Central memory CD4-positive, alpha-beta T cell (primary cell): ENCODE measurements at places on chromosomes 3 and 15.

DNA sequence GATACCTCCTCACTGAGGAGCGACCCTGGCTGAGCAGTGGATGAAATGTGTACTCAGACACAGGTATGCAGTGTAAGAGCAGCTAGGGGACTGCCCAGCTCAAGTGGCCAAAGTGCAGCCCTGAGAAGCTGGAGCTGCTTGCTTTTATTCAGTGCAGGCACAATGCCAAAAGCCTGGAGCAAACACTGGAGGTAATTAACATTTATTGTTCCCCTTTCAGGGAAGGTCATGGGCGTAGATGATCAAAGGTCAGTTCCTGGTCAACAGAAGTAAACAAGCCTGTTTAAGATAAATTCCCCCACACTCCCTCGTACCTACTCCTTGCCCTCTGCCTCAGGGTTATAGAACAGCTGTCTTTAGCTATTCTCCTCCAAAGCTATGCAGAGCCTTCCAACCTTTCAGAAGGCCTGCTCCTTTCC lies 17.5 kb downstream of the PLA2G4F start:
- no peak for DNase-seq

- DNase-seq, result no peak
These were observed 31.7 kb downstream of the GOLGA6A start for GRCh38 chr15:74050556-74051234.

DNA sequence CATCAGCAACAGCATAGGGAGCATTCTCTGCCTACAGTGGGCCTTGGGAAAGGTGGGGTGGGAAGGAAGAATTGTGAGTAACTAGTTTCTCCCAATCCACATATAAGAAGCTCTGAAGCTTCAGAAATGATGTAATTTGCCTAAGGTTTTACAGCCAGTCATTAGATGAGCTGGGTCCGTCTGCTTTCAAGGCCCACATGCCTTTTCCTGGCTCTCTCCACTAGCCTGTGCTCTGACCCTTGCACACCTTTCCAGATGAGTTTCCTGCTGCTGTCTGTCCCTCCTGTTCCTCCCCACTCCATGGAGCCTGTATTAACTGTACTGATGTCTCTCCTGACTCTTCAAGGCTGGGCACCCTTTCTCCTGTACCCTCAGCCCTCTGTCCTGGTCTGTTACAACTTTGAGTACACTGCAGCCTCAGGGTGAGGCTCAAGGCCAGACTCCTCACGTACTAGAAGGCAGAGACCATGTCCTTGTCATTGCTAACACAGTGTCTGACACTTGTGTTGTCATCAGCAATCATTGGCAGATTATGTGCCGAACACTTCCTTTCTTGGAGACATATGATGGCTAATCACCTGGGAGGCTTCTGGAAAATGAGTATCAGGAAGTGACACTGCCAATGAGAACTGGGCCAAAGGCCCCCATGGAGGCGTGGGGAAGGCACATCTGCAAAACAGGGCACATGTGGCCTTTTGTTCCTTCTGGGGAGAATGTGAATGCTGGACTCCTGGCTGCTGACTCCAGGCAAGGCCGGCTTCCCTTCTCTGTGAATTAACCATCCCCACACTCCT lies 6.6 kb downstream of the TM6SF1 start:
- no peak for DNase-seq

DNA sequence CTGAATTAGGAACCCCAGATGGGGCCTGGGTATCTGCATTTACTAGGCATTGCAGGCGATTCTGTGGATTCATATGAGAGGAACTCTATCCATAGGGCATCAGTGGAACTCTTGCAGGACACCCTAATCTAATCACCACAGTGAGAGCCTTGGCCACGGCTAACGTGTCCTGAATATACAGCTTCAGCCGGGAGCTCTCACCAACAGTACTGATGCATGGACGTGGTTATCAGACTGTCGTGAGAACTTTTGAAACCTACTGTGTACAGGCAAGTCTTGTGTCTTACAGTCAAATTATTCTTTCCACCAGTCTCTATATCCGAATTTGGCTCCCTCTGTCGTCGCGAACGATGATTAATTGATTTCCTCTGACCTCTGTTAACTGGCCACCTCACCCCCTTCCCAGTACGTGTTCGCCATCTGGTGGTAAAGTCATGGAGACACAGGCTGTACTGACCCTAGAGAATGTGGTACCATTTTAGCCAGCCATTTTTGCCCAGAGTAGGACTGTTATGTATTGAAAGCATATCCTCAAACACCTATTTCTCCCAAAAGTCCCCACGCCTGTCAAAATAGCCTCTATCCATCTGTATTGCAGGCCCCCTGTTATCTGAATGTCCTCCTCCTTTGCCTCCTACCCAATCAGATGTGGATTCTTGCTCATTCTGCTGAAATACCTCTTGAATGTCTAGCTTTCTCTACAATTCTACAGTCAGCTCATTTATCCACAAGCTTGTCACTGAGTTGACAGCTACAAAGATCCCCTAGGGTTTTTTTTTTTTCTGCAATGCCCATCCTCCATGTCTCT lies 39.7 kb downstream of the GLDN start:
- DNase-seq, result no peak

DNA sequence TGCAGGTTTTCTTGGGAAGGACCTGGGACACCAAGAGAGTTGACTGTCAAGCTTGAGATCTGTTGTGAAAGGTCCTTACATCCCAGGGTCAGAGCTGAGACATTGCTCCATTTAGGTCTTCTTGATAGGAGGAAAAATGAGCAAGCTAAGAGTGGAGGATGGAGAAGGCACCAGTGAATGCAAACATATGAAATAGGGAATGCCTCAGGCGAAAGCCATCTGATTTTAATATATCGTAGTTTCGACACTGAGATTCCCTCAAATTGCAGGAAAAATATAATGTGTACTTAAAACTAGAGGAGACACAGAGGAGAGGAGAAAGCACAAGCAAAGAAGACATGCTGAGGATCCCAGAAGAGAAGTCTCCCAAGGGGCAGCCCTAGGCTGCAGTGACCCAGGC lies 85.5 kb downstream of the TM4SF4 start:
- no peak for DNase-seq

DNA sequence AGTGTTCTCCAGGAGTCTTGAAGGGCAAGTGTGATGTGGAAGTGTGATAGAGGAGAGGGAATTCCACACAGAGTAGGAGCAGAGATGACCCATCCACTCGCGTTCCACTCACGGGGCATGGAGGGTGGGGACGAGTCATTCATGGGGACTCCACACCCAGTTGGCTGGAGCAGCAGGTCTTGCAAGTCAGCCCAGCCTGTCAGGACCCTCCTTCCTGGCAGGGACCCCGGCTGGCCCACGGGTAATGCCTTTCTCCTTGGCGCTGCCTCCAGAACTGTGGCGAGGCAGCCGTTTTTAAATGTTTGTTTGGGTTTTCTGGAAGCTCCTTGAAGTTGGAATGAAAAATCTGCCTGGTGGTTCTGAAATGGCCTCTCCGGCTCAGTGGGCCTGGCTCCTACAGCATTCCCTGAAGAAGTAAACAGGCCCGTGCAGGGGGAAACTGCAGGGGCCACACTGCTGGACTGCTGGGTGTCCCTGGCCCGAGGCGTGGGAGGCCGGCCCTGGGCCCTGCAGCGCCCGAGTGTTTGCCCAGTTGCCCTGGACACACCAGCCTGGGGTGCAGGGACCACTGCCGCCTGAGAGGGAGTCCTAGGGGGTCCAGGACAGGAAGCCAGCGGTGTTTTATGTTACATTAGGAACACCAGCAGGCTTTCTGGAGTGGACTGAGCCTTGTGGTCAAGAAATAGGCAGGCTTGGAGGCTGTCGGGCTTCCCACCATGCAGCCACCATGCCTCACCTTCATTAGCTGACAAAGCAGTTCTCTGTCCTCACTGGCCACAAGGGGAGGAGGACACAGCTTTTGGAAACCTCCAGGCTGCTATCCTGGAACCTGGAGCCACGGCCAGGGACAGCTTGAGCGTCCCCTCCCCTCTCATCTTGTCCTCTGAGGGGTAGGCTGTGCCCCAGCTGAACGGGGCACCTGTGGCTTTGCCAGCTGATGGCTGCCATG lies 61.3 kb downstream of the CEMIP start:
- no peak for DNase-seq

DNA sequence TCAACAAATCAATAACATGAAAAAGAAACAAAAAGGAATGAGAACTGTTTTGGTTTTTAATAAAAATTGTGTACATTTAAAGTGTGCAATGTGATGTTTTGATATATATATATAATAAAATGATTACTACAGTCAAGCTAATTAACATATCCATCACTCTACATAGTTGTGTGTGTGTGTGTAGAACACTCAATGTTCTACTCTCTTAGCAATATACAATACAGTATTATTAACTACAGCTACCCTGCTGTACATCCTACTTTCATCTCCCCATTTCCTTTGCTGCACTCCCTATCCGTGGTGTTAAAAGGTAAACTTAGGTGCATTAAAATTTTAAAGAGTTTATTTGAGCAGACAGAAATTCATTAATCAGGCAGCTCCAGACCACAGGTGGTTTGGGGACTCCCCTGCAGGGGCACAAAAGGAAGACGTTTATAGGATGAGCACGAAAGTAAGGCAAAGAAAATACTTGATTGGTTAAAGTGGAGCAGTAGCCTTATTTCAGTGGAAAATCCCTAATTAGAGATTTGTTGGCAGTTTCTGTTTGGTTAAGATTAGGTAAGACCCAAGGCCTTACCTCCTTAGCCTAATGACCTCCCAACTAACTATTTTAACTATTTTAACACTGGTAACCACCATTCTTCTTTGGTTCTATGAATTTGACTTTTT lies 61.8 kb upstream of the SNRK start:
- no peak for DNase-seq
